ENCODE measurements at places on chromosomes 2 and 18.

DNA sequence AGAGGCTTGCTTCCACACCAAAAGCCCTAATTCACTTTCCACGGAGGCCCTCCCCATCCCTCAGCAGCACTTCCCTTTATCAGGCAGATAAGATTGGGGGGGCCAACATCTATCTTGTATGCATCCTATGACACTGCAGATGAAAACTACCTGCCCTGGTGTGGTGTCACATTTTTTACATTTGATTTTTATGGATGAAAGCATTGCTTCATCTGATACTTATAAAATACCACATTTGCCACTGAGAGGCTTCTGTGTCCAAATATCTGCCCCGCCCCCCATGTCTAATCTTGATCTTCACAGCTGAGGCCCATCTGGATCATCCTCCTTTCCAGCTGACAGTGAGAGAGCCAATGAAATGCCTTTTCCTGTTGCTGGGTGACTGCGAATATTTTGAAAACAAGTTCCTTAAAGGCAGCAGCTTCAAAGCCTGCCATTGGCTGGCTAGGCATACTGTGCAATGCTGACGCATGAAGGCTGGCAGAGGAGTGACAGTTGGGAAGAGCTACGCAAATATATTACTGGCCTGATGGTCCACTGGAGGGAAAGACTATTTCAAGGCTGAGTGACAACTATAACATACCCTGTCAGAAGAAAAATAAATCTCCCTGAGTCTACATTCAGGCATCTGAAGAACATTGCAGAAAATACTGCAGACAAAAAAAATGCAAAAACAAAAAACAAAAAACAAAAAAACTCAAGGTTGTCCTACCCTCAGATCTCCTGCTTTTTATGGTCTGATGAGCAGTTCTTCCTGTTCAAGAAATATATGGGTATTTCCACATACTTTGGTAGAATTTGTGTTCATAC is 318.7 kb downstream of the PDE11A start:
- DNase-seq = peak; percentile 71

DNA sequence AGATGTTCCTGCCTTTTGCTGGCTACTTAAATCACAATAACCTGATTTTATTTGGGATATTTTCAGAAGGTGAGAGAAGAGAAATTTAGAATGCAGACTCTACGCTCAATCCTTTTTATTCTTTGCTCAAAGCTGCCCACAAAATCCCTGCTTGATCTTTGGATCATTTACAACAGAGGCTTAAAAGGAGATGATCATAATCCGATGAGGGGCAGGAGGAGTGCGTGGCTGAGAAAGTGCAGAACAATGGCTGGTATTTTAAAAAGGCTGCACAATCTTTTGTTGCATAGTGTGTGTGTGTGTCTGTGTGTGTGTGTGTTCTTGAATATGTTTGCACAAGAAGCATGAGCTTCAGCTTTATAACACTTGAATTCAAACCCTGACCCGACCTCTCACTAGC is 256.3 kb upstream of the MYT1L start:
- no peak for DNase-seq

GRCh38 chr2:170270278-170270864 is 92.4 kb downstream of the MYO3B start:
- no peak for DNase-seq

GRCh38 chr2:210553373-210553772 is 3.0 kb upstream of the CPS1 start:
- DNase-seq = no peak

- no peak for DNase-seq
Observed at GRCh38 chr2:15133461-15133860, 427.7 kb downstream of the NBAS start.

DNA sequence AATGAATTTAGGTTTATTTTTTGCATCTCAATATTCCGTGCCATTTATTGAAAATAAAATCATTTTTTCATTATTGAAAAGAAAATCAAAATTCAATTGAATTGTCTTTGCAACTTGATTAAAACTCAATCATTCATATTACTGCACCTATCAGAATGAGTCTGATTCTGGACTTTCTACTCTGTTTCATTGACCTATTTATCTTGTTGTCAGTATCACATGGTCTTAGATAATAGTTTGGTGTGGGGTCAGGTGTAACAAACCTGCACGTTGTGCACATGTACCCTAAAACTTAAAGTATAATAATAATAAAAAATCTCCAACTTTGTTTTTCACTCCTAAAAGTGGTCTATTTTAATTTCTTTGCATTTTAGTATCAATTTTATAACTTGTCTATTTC is 422.9 kb downstream of the RAD51AP2 start:
- DNase-seq = no peak

- DNase-seq = no peak
Observed at GRCh38 chr2:44938287-44939105, 3.0 kb upstream of the SIX3 start.
